ENCODE measurements at places on chromosomes 13 and 19.

- no peak for DNase-seq
These were observed 204.7 kb downstream of the SHISA2 start for GRCh38 chr13:25847145-25847544.

- no peak for DNase-seq
These were observed 30.6 kb downstream of the DPF1 start for GRCh38 chr19:38193445-38193844.

GRCh38 chr13:114105521-114106225 is 26.8 kb downstream of the RASA3 start:
- DNase-seq = no peak

DNA sequence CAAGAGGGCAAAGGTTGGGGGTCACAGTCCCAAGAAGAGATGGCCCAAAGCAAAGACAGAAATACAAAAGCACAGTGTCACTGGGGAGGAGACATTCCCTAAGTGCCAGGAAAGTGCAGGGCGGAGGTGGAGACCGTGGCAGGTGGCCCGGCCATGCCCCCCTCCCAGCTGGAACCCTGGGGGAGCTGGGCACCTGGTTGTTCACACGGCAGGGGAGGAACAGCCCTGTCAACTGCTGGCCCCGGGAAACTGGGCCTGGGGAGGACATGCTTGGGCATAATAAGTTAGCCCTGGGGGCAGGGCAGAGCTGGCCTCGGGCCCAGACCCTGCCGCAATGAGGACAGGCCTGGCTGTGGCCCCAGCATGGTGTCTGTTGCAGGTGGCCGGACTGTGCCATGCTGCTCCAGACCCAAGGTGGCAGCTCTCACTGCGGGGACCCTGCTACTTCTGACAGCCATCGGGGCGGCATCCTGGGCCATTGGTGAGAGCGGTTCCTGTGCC is 7.4 kb downstream of the HPN start:
- no peak for DNase-seq

GRCh38 chr13:57123681-57124080 is 17.0 kb upstream of the PRR20A start:
- DNase-seq = no peak

DNA sequence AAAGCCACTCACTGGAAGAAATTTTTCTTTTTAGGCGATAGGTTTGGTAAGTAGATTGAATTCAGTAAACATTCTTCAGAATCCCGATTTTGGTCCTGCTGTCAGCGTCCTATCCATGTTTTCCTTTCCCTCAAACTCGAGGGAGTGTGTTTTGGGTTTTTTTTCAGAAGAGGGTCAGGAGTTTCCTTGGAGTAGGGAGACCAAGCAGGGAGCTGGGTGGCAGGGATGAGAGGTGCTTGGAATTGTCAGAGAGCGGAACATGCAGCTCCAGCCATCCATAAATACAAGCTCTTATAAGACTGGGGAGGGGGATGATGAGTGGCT is 1.6 kb upstream of the PCDH8 start:
- DNase-seq = no peak

DNA sequence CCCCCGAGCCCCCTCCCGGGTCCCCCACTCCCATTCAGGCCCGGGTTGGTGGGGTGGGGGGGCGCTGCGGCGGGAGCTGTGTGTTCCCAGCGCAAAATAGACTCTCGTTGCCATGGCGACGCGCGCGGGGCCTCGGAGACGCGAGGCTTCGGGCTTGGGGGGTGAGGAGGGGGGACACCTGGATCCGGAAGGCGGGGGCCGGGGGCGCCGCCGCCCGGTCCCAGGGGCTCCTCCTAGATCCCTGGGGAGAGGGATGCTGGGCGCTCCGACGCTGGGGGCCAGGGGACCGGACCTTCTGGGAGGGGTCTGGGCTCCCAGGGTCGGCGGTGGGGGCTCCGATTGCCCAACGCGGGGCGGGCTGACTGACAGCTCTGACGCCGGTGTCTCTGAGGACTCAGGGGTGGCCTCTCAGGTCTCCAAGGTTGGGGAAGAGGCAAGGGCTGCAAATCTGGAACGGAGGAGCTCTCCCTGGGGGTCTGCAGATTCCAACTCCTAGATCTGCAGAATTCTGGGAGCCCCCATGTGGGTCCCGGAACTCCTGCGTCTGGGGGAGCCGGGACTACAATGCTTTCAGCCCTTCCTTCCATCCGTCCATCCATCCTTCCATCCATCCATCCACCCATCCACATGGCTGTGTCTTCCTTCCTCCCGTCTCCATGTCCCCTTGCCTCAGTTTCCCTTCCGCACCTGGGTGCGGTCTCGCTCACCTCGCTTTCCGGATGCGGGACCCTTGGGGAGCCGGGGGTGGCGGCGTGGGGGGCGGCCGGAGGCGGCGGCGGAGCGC is 9.1 kb upstream of the SHISA7 start:
- DNase-seq = no peak

GRCh38 chr13:67223024-67223423 is 7.1 kb downstream of the PCDH9 start:
- peak; percentile 39 for DNase-seq

DNA sequence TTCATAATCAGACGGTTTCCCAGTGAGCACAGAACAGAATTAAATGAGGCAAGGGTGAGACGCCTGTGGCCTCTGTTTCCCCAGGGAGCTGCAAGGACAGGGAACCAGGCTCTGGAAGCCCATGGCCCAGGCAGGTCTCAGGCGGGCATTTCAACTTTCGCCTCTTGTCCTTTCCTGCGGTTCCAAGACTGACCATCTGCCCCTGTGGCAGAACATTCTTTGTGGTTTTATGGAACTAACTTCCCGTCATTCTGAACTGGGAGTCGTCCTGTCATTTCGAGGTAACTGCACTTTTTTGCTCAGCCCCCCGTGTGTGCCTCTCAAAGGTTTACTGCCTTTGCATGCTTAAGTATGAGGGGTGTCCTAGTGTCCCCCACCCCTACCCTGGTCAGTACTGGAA is 70.9 kb downstream of the KL start:
- no peak for DNase-seq

DNA sequence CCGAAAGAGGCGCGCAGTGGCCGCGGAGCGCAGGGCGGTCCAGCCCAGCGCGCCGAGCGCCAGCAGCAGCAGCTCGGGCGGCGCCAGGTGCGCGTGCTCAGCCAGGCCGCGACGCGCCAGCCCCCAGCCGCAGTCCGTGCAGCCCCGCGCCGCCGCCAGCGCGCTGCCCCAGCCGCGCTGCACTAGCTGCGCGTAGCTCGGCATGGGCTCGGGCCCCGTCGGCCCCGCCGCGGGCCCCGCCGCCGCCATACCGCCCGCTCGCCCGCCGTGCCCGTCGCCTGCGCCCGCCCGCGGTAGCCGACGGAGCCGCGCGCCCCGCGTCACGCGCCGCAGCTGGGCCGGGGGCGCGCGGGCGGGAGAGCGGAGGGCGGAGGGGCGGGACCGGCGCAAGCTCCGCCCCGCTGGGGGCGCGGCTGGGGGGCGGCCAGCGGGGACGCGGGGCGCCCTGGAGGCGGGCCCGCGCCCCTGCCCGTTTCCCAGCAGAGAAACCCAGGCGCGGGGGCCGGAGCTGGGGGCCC is at the start of gene CERS1:
TSS of gene CERS1 (minus strand) at position 335 of the 518 bp plus-strand sequence. CDS start at position 249, 86 bp downstream.
- no peak for DNase-seq

DNA sequence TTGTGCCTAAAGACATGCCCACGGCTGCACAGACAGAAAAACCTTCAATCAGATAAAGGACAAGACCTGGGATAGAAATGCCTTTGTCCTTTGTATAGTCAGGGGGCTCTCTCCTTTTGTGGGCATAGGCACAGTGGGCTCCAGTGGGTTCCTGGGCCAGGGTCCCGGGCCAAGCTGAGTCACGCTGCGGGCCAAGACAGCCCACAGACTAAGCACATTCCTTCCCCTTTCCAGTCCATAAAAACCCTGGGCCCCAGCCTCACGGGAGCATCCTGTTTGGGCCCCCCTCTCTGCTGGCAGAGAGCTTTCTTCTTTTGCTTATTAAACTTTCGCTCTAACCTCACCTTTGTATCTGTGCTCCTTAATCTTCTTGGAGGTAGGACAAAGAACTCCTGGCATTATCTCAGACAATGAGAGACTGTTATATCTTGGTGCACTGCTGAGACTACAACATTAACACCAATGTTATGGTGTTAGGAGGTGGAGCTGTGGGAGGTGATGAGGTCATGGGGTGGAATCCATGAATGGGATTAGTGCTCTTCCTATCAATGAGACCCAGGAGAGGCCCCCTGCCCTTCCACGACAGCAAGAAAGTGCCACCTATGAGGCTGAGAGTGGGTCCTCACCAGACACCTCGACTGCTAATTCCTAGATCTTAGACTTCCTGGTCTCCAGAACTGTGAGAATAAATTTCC is 20.8 kb upstream of the FBXL3 start:
- no peak for DNase-seq

DNA sequence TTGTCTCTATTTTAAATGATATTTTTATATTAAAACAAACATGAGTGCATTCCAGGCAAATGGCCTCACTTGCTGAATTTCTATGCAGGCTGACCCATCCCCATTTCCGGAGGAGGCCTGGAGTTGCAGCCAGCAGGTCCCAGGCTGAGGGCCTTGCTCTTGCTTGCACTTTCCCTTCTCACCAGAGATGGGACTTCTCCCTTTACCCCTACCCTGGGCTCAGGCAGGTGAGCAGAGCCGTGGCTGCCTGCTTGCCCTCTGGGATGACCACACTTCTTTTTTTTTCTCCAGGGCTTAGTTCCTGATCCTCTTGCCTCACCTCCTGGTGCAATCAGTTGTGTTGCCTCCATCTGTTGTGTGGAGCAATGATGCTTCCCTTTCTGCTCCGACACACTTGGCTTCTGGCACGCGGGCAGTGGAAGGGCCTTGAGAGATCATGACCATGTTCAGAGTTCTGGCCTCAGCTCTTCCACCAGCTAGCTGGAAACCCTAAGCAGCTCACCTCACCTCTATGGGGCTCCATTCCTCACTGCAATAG is 11.1 kb upstream of the OLFM4 start:
- no peak for DNase-seq

DNA sequence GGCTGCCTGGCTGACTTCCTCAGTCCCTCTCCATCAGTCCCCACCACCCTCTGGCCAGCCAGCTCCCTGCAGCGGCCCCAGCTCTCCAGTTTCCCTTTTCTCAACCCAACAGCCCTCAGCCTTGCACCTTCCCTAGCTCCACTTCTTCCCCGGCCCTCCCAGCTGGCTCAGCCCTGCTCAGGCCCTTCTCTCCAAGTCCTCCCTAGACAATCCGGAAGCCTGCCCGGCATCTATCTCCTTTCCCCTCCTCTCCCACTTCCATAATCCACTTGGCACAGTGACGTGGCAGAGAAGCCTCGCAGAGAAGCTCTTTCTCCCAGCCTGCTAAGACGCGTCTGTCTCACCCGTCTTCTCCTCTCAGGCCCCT is 1.1 kb downstream of the UBXN6 start:
- DNase-seq = no peak

- no peak for DNase-seq
These were observed 26.7 kb upstream of the ISYNA1 start for GRCh38 chr19:18464646-18465045.

DNA sequence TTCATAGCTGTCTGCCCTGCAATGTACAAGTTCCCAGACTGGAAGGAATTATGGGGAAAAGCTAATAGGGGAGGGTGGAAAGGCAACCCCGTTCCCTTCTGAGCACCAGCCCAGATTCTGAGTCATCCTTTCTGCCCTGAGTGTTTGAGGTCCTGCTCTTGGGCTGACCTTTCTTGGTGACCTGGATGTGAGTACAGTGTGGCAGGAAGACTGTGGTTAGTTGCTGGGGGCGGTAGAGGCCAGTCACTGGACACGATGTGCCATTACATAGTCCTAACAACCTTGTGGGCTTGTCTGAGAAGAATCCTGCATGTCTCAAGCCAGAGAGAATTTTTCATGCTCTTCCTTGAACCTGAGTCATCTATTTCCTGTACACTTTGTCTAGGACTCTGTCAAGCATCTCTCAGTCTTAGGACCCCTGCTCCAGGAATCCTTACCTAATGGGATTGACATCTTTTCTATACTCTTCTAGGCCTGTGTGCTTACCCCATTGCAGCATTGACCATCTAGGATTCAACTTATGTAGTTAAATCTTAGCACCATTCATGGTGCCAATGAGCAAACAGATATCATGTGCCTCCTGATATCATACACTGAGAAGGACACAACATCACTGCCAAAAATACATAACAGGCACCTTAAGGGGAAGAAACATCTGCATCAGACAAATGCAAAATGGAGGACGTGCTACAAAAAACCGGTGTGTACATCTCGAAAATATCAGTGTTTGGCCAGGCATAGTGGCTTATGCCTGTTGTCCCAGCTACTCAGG is 8.1 kb upstream of the ANGPTL4 start:
- peak; percentile 95 for DNase-seq

DNA sequence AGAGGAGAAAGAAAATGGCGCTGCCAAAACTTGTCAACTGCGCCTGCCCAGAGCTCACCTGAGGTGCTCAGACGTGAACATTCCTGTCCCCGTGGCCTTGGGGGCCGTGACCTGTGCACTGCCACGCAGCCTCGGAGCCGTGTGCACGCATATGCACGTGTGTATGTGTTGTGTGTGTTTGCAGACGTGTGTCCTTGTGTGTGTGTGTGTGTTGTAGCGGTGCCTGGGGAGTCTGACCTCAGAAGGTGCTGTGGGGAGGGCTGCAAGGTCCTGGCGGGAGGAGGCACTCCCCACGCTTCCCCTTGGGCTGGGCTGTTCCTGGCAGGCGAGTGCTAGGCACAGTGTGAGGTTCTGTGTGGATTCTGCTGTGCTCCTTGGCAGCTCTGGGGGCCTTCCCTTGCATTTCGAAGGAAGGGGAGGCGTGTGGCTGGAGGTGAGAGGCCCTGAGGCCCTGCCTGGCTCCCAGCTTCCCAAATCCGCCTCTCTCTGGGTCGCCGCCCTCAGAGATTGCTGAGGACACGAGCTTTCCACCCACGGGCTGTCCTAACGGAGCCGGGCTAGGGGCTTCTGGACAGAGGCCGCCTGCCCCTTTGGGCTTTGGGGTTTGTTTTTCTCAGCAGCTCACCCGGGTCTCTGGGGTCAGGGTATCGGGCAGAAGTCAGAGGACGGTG is 4.5 kb downstream of the BSG start:
- DNase-seq = no peak

GRCh38 chr13:55777612-55778011 is 1363.1 kb upstream of the PRR20A start:
- no peak for DNase-seq

GRCh38 chr13:66222127-66222526 is 1008.0 kb downstream of the PCDH9 start:
- DNase-seq = no peak

DNA sequence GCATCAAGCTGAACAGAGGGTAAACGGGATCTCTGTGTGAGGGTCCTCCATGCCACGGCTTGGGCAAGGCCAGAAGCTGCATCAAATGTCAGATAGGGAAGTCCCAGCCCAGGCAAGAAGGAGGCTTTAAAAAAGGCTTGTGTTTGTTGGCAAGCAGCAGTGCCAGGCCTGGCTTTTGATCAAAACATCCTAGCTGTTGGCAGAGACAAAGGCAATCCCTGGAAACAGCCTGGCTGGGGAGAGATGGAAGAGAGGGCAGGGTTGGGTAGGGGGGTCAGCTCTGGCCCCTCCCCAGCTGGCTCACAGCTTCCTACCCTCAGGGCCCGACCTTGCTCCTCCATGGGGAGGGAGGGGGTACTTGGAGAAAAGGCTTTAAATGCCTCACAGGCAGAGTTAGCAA is 61.8 kb upstream of the KCTD15 start:
- no peak for DNase-seq

DNA sequence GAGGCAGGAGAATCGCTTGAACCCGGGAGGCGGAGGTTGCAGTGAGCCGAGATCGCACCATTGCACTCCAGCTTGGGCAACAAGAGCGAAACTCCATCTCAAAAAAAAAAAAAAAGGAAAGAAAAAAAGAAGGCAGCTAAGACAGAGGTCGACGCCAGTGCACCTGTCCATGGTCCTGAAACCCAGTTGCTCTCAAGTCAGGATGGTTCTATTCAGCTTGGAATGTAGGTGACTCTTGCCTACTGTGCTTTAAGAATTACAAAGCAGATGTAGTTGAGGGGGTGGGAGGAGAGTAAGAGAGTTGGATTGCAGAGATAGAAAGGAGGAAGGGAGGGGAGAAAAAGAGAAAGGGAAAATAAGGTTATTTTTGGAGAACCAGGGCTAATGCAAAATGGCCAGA is 18.7 kb downstream of the CACNG7 start:
- no peak for DNase-seq

Measured in BJ (cell line).